Astrocyte of the spinal cord (primary cell): ENCODE measurements at places on chromosomes 2 and 18.
A peak's percentile ranks its signal among the peaks of the same experiment; 100 is the strongest.

GRCh38 chr2:49714454-49714853, 560.1 kb upstream of the FSHR start:
- DNase-seq = no peak

DNA sequence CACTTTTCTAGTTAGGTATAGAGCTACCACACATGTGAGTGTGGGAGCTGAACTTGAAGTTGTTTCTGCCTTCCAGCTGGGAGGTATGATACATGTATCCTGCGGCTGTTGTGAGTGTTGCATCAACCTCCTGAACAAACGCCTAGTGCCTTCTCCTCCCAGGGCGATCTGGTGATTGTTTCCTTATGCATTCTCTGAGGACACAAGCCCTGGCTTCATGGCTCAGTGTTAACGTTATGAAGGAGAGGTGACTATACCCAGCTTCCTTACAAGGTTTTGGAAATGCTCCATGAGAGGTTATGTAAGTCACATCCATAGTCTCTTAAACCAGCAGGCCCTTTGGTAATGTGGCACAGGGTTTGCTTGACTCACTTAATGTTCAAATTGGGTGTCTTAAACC, 64.9 kb downstream of the SPRED2 start:
- peak; percentile 96 for DNase-seq

DNA sequence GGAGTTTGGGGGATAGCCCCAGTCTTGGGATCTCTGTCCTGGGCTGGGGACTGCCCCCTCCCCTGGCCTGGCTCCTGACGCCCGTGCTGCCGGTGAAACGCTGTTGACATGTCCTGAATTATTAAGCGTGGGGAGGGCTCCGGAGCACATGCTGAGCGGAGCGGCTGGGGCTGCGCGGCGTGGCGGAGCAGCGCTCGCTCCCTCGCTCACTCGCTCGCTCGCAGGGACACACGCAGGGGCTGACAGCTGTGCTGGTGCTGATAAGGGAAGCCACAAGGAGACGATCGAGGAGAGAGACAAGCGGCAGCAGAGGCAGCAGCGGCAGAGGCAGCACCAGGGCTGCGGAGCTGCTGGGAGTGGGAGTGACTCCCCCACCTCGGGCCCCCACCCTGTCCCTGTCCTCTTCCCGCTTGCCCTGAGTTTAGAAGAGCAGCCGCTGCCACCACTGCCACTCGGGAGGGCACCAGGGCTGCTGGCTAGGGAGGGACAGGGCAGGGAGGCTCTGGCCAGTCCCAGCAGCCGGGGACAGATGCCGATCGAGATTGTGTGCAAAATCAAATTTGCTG, at the start of gene ASIC4:
Gene ASIC4, plus strand, starts transcription at position 287 of the 566 bp plus-strand sequence. Its CDS starts 243 bp downstream, at position 530.
- DNase-seq = no peak

GRCh38 chr2:179764710-179765109, 96.7 kb downstream of the ZNF385B start:
- DNase-seq = no peak

DNA sequence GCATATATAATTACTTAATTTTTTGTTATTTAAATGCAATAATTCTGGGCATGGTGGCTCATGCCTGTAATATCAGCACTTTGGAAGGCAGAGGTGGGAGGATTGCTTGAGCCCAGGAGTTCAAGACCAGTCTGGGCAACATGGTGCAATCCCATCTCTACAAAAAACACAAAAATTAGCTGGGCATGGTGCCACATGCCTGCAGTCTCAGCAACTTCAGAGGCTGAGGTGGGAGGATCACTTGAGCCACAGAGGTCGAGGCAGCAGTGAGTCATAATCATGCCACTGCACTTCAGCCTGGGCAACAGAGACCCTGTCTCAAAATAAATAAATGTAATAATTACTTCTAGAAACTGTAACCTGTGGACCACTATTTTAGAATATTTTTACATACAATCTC, 21.5 kb upstream of the TMEM87B start:
- peak; percentile 46 for DNase-seq

DNA sequence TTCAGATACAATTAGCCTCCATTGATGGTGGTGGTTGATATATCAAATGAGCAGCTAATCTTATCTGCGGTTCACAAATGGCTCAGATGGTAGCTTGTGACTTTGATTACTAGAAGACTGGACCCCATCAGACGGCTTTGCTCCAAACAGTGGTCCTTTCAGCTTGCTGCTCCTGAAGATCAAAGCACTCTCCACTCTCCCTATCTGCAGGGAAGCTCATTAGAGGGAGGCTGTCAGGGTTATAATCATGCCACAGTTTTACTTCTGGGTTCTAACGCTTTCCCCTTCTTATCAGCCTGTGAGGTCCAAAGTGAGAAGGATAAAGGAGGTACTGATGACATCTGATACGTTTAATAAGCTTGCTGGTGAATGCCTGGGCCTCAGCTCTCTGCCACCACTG, 247.1 kb upstream of the NT5C1B start:
- no peak for DNase-seq

DNA sequence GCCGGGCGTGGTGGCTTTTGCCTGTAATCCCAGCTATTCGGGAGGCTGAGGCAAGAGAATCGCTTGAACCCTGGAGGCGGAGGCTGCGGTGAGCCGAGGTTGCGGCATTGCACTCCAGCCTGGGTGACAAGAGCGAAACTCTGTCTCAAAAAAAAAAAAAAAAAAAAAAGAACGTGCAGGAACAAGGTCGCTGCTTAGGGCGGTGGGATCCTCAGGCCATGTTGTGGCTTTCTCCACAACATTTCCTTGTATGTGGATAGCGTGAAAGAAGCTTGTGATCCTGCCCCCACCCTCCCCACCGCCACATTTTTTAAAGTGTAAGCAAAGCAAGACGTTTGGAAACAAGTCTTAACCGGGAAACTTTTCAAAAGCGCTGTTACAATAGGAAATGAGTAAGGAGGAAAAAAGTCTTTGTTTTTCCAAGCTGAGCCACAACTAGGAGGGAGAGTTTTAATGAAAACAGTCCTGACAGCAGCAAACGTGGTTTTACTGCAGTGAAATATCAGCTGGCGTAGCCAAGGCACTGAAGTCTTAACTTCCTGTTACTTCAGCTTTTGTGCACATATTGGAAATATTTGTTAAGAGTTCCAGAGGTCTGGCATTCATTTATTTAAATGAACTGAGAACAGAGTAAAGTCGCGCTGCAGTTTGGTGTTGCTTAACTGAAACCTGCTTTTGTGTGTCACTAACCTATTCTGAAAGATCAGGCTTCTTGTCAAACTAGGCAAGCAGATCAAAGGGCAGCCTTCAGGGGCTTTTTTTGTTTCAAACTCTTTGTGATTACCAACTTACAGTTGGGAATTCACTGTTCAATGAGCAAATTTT, 3.8 kb downstream of the TGIF1 start:
- peak; percentile 99 for DNase-seq

DNA sequence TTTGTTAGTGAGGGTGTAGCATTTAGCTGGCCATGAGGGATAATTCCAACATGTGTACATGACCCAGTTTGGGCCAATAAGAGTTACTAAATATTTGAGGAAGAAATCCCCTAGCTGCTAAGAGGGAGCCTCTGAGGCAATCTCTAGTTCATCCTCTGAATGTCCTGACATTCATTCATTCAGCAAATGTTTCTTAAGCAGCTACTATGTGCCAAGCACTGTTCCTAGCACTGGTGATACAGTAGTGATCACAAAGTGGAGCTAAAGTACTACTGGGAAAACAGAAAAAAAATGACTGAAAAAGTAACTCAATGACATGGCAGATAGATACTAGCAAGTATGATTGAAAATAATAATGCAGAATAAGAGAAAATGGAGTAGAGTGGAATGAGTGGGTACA, 79.8 kb upstream of the PID1 start:
- DNase-seq = no peak

- DNase-seq = no peak
Observed at GRCh38 chr2:222309361-222309760, 10.6 kb upstream of the PAX3 start.

GRCh38 chr2:143954186-143954585, 565.7 kb downstream of the ZEB2 start:
- no peak for DNase-seq

DNA sequence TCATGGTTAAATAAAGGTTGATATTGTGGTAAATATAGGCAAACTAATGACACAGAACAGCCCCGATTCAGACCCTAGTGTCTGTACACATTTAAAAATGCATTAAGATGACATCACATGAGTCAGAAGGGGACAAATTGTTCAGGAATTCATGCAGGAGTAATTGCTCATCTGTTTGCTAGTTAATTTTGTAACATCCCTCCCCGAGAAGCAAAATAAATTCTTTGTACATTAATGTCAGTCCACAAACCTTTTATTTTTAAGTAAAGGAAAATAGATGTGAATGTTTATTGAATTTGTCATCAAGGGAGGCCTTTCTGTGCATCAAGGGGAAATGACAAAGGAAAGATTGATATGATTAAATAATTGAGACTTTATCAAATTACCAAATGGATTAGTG, 69.9 kb downstream of the SH3BP4 start:
- peak; percentile 72 for DNase-seq

- no peak for DNase-seq
Observed at GRCh38 chr2:173998386-173998785, 33.2 kb upstream of the SP3 start.

DNA sequence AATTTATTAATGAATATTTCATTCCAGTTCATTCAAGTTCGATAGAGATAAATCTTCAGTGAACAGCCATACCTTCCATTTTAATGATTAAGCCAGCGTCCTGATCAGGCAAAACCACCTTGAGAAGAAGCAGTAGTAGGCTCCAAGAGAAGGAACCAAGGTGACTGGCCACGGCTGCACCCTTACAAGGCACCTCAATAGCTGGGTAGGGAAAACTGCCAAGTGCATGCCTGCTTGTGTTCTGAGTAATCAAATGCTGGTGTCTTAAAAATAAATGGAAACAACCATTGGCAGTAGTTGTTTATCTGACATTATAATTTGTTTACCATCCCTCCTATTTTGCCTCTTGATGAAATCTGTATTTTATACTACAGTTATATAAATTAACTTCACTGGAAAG, 10.0 kb upstream of the FEZ2 start:
- DNase-seq = no peak

- DNase-seq = no peak
Observed at GRCh38 chr2:134623796-134624195, 95.0 kb downstream of the TMEM163 start.

- no peak for DNase-seq
Observed at GRCh38 chr18:425106-425745, 75.3 kb downstream of the COLEC12 start.

GRCh38 chr2:218894151-218894879, 13.7 kb downstream of the WNT10A start:
- DNase-seq = no peak

DNA sequence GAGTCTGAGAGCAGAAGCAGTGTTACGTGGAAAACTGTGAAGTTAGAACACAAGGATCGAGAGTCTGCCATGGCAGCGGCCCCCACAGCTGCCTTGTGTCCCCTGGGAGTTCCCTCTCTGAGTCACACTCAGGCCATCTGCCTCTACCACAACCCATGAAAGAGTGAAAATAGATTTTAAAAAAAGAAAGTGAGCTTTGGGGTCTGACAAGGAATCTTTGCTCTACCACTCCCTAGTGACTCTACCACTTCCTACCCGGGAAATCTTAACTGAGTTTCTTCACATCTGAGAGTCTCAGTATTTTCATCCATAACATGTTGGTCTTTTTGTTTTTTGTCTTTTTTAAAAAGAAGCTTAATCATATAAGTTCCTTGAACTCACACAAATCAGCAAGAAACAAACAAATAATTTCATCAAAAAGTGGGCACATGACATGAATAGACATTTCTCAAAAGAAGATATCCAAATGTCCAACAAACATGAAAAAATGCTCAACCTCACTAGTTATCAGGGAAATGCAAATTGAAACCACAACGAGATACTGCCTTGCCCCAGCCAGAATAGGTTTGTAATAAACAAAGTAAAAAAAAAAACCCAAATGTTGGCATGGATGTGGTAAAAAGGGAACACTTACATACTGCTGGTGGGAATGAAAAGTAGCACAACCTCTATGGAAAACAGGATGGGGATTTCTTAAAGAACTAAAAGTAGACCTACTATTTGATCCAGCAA, 2.4 kb upstream of the MSGN1 start:
- DNase-seq = peak; percentile 22

- DNase-seq = no peak
Observed at GRCh38 chr2:20633794-20634506, 16.9 kb downstream of the HS1BP3 start.

DNA sequence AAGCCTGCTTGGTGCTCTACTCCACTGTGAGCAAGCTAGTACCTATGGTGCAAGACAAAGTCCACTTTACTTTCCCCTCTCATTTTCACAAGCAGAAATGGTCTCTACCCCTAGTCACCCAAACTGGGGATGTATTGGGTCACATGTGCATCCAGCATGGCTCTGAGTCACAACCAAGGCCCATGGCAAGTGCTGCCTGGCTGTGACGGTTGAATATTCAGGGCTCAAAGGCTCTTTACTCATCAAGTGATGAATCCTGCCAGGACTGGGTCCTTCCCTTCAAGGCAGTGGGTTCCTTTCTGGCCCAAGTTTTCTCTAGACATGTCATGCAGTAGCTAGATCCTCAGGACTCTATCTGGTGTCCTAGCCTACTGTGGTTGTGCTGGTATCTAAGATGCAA, 311.5 kb downstream of the DLGAP1 start:
- no peak for DNase-seq

GRCh38 chr18:74281011-74281979, 10.5 kb downstream of the CYB5A start:
- DNase-seq = no peak

DNA sequence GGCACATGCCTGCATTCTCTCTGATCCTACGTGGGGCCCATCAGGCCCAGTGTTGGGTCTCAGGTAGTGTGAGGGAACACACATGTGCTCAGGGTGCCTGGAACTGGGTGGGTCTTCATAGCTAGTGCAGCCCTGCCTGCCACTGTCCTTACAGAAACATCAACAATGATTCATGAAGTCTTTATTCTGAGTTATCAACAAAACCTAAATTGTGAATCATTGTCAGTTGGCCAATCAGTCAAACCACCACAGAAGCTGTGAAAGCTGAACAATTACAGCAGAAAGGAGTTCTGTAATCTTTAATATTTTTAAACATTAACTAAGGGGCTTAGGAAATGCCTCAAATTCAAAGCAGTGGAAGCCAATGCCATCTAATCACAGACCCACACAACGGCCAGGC, 82.8 kb upstream of the ZNF521 start:
- no peak for DNase-seq

DNA sequence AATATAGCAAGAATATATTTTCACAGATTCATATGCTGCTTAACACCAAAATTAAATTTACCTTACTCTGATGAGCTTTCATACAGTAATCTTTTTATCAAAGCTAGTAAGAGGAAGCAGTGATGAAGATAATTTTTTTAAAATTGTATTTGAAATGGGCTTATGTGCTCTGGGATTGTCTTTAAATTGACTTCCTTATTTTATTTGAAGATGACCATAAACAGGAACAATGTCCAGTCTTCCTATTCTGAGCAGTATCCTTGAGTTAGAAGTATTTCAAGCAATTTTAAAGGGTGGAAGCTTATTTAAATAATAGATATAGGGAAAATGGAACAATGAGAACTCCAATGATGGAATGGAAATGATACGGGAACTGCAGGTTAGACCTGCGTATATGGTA, 211.6 kb downstream of the MCFD2 start:
- DNase-seq = no peak

DNA sequence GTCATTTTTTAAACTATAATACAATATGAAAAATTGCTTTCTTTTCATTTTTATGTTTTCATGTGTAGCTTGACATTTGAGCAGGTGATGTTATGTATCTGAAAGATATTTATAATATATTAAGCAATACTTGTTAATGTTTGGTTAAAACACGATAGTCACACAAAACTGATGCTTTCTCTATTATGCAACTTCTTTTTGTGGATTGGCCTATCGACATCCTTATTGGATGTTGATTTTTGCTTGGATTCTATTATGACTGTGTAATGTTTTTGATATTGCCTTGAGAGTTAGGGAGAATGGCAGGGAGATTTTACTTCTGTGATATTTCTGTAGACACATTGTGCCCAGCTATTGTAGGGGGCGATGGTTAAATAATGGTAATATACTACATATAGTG, 128.0 kb downstream of the ZNF407 start:
- no peak for DNase-seq
